ENCODE measurements at places on chromosomes 3 and 15.

GRCh38 chr3:126849768-126850167 is 133.1 kb upstream of the PLXNA1 start:
- no peak for DNase-seq

DNA sequence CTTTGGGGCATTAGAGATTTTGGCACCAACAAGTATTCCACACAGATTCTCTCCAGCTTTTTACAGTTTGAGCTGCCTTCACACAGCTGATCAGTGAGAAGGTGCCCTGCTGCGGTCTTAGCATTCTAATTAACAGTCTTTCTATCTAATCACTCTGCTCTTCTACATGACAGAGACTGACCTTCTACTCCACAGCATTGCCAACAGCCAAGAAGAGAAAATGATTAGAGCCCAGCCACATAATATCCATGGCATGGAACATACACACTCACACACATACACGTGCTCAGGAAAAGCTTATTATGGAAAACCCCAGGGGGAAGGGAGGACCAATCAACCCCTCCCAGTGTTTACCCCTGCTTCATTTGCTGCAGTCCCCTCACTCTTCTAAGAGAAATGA is 76.1 kb upstream of the PPP2R3A start:
- DNase-seq, result no peak

GRCh38 chr3:42557854-42558253 is 23.9 kb downstream of the SEC22C start:
- DNase-seq, result no peak

- DNase-seq, result peak; percentile 59
Measured at GRCh38 chr3:190560013-190560895, 46.4 kb downstream of the IL1RAP start.

DNA sequence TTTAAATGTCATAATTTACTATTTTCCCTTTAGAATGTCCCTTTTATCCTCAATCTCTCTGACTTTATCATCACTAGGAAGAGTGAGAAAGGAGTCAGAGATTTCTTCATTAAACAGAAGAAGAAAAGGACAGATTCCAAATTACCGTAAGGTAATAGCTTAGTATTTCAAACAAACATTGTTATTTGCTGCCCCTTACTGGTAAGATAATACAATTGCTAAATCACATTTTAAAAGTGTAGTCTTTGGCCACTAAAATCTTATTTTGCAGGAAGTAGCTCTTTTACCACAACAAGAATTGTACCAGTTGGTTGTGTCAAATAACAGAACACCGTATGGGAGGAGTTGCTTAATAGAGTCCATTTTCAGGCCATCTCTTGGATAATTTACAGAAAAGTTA is 53.7 kb downstream of the CGGBP1 start:
- DNase-seq, result no peak

GRCh38 chr3:175212896-175213295 is 353.8 kb downstream of the NAALADL2 start:
- DNase-seq, result no peak

DNA sequence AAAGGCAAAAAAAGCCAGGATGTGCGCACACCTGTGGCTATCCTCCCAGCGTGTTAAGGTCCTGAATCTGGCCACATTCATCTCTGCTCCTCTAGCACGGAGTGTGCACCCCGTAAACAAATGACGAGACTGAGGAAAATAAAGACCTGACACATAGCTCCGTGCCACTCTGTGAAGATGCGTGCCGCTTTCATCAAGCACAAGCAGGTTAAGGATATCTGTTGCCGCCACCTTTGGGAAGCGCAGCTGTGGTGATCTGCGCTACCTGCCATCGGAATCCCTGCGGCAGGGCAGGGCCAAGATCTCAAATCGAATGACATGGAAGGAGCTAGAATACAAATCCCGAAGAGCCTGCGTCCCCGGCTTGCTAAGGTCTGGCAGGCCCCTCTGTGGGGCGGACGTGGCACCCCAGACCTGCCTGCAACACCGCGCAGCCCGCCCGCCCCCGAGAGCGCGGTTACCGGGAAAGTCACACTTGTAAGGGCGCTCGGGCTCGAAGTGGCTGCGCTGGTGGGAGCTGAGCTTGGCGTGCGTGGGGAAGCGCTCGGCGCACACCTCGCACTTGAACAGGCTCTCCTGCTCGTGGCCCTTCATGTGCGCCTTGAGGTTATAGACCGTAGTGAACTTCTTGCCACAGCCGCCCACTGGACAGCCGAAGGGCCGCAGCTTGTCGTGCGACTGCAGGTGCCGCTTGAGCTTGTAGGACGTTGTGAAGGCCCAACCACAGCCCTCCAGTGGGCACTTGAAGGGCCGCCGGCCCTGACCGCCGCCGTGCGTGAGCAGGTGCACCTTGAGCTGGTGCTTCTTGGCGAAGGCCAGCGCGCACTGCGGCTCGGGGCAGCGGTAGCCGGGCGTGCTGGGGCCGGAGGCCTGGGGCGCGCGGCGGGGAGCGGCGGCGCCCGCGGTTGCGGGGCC is 936 bp downstream of the ZXDC start:
- peak; percentile 23 for DNase-seq

DNA sequence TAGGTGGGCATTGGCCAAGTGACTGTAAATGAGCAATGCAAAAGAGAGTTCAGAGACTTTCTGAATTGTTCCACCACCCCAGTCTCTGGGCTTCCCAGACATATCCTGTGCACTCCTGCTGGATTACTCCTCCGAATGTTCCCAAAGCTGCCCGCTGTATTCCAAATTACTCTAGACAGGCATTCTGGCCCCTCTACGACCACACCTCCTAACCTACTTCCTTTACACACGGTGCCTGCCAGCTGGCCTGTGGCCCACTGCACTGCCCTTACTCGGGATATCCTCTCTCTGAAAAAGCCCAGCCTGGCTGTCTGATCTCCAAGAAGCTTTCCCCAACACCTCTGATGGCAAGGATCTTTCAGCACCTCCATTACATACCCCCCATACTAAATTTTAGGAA is 66.6 kb downstream of the DUT start:
- DNase-seq, result no peak

DNA sequence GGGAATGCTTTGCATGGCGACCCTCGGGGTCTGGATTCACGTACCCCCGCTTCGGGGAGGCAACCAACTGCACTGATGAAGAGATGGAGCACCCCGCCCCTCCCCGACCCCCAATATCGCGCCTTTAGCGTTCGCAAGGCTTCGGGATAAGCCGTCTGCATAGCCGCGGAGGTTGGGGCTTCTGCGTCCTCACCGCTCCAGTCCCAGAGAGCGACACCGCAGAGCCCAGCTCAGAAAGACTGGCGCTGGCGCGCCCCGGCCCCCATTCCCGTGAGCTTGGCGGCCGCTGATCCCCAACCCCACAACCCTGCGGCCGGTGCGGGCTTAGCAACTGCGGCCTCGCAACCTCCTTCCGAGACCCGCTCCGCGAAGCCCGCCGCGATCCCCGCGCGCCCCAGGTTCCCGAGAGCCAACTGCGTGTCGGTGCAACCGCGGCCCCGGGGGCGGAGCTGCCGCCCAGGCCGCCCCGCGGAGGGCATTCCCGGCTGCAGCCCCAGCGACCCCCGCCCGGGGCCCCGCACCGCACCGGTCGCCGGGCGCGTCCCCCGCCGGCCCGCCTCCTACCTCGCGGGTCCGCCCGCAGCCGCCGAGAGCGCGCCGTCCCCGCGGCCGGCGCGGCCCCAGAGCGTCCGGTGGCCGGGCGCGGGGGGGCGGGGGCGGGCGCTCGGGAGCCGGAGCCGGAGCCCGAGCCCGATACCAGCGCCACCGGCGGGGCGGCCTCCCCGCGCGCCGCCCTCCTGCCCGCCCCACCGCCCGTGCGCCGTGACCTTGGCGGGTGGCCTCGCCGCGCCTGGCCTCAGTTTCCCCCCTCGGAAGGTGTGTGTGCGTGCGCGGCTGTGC is 79.5 kb downstream of the IQSEC1 start:
- DNase-seq, result no peak

DNA sequence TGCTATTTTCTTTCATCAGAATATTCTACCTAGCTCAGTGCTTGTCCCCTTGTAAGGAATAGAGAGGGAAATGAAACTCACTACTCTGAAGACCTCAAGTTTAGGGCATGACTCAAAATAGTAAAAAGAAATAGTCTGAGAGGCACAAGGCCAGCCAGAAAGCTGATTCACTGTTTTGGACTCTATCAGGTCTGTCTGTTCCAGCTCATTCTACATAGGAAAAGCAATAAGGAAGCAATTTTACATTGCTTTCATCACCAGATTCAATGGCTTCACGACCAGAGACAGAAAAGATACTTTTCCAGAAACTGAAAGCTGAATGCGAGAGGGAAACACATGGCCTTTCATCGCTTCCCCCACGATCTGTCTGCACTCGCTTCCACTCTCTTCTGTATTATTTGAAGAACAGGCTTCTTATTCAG is 276.0 kb downstream of the GBE1 start:
- DNase-seq, result no peak

- no peak for DNase-seq
Measured at GRCh38 chr3:179606534-179607085, 2.0 kb downstream of the NDUFB5 start.

- peak; percentile 61 for DNase-seq
Measured at GRCh38 chr15:82890995-82891390, 61.5 kb downstream of the HOMER2 start.

DNA sequence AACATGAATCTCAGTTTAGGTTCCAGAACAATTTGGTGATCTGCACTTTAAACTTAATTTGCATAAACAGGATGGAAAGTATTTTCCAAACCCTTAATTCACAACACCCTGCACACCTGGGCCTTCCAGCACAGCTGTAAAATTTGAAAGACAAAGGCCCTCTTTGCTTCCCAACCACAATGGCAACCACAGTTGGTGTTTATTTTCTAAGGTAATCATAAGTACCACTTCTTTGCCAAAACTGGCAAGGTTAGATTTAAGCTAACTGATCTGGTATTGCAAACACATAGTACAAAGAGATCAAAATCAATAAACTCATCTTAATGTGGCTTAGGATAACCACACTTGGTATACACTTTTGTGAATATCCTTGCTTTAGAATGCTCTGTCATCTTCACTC is 4.1 kb downstream of the LRIG1 start:
- DNase-seq, result no peak

GRCh38 chr3:58754074-58754473 is 87.5 kb upstream of the FAM3D start:
- DNase-seq, result no peak

- DNase-seq, result peak; percentile 39
Measured at GRCh38 chr3:195557322-195557721, 14.2 kb upstream of the PPP1R2 start.

GRCh38 chr3:78804251-78805037 is 963.4 kb downstream of the ROBO1 start:
- DNase-seq, result no peak

DNA sequence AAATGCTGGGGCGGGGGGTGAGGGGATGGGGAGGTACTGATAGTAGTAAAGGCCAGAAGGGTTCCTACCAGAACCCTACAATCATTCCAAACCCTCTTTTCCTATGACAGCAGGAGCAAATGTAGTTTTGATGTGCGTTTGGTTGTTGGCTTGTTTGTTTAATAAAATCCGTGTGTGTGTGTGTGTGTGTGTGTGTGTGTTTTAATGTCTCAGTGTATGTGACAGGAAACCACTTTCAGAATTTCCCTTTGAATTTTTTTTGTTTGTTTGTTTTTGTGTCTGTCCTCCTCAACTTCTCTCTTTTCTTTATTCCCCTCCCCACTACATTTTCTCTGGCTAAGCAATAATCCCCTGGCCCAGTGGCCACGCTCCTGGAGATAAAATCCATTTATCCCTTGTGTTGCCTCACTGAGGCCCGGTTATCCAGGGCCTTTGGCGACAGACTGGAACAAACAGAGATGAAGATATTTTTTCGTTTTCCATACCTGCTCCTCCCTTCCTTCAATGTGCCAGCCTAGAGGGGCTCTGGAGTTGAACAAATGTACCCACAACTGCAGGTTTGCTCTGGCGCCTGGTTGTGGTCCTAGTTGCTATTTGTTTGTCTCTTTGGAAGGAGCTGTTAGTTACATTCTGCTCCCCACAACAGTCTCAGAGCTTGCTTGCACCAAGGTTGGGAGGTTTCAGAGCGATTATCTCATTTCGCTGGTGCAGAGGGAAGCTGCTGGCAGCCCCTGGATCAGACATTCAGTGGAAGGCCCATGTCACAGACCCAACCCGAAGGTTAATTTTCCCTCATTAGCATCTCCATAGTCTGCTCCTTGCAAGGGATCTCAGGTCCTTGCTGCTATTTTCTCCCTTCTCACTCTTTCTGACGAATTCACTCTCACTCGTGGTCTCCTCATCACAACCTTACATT is 17.9 kb downstream of the NR2F2 start:
- DNase-seq, result no peak

DNA sequence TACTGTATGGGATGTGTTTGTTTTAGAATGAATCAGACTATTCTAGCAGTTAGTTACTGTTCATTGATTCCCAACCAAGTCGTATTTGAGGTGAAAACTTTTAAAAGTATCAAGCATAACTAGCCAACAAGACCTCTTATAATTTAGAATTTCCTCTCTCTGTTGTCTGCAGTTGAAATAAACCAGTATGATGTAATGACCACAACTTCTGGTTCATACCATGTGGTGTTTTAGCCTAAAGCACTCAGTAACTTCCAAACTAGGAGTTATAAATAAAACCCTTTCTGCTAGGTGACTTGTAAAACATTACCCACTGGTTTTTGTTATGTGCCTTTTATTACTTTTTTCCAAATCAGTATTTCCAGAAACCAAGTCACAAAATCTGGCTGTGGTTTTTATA is 19.8 kb upstream of the P2RY12 start:
- no peak for DNase-seq

DNA sequence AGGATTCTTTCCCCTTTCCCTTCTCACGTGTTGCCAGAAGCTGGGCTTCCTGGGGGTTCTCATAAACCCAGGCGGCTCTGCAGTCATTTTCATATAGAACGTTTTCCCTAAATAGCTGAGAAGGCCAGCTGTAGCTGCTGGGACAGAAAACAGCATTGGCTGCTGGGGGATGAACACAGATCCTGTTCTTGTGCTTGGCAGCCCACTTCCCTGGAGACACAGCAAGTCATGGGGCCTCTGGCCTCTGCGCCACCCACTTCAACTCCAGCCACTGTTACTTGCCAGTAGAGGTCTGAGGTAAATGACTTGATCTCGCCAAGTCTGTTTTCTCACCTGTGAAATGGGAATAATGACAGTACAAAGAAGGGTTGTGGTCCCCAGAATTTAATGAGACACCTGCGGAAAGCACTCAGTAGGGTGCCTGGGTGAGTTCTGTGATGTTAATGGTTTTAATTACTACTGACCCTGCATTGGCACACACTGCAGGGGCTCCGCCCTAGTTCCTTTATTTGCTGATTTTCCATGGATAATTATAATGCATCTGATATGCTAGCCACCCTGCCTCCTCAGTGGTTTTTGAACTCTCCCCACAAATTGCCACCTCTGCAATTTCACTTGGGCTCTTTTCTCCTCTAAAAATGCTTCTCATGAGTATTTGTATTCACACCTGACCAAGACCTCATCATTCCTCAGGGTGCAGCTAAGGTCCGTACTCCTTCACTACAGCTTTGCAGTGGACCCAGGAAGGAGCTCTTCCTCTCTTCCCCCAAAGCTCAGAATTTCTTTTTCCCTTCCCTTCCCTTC is 274.7 kb downstream of the RPLP1 start:
- no peak for DNase-seq

Measured in mucosa of gallbladder (tissue), 1 donor.